AG09309 (cell line): ENCODE measurements at places on chromosomes 7 and 10.

GRCh38 chr7:48355346-48355745 is 184.1 kb downstream of the ABCA13 start:
- DNase-seq: no peak

DNA sequence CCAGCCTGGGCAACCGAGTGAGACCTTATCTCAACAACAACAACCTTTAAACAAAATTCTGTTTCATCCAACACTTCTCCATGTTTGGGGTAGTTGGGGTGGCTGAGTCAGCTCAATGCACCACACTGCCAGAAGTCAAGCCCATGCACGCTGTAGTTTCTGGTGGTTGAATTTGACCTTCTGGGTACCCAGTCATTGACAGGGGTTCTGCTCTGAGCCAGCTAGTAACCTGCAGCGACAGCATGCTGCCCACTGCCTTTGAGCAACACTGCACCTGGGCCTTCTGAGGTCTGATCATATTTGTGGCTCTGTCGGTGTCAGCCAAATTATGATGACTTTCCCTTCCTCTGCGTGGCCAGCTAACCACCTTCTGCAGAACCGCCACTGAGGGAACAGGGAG is 84.6 kb upstream of the ZNF438 start:
- DNase-seq: no peak

DNA sequence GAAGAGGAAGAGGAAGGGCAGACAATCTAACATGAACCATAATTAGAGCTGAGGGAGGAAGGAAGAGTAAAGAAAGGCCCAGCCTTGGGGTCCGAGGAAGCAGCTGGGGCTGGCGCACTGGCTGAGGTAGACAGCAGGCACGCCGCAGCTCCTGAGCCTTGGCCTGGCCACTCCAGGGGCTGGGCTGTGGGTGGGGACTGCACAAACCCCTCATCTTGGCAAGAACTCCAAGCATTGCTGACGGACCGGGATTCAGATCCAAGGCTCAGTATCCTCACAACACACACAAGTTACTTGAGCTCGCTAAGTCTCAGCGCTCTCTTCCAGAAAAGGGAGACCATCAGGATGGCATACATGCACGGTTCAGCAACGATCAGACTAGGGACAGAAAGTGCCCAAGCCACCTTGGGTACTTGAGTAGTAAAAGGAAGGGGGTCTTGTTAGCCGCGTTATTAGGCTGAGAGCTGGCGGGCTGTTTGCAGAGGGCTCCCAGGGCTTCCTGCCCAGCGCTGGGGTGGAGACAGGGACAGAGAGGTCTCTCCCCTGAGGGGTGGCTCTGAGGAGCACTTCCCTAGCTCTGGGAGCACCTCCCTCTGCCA is 4.5 kb downstream of the TNS3 start:
- no peak for DNase-seq

DNA sequence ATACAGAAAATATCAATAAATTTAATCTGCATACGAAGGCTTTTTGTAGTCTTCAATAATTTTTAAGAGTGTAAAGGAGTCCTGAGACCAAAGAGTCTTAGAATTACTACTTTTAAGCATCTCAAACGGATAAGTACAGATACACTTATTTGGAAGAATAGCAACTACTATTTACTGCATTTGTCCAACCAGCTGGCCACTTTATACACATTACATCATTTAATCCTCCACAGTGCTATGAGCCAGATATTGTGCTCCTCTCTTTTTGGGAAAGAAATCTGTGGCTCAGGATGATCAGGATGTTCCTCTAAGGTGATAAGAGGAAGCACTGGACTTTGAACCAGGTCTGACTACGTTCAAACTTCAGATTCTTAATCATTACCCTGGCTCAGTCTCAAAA is 588.6 kb upstream of the LRRTM3 start:
- DNase-seq: no peak

GRCh38 chr10:62093863-62094291 is 174.8 kb downstream of the RTKN2 start:
- peak; percentile 71 for DNase-seq

DNA sequence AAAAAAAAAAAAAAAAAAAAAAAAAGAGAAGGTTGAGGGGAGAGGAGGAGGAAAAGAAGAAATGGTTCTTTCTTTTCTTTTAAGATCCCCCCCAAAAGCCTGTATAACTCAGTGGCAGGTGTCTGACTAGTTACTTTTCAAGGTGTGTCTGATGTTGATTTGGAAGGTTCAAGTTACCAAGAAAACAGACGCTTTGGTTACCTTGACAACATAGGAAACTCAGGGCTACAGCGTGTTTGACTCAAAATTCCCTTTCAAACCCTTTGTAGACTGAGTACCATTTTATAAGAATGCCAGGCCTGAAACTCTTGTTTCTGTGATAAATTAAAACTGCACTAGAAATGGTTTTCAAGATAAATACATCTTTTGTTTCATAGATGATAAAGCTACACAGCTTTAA is 286.8 kb downstream of the SKIDA1 start:
- DNase-seq: no peak
